CD4-positive, alpha-beta T cell (primary cell): ENCODE measurements at places on chromosomes 13 and 19. TPM values are rescaled to one million over a fixed set of nuclear protein-coding genes. Genes with fewer than 3 reads are reported as not detected.

DNA sequence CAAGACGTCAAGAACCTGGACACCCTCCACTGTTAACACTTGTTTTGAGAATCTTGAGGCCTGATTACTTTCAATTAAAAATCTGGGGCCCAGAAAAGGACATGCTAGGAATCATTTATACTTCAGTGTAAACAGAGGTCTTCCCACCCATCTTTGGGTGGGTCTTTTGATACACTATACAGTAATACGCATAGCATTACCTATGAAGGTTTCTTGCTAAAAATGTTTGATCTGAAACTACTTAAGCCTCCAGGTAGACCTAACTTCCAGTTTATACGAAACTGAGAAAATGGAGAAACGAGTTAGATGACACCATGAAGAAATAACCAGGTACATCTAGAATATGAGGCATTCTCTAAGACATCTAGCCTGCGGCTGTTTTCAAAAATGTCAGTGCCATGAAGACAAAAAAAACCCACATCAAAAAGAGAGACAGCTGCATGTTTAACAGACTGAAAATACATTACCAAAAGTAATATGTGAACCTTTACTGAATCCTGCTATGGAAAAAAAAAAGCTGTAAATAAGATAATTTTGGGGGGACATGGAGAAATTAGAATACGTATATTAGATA is 36.6 kb downstream of the TGDS start:
- H3K27me3 ChIP-seq = no peaks in the 10 kb centered on the region
- peaks cover 7% of the 10 kb centered on the region for H3K4me1 ChIP-seq
- H3K4me3 ChIP-seq = no peak overlapping the region

DNA sequence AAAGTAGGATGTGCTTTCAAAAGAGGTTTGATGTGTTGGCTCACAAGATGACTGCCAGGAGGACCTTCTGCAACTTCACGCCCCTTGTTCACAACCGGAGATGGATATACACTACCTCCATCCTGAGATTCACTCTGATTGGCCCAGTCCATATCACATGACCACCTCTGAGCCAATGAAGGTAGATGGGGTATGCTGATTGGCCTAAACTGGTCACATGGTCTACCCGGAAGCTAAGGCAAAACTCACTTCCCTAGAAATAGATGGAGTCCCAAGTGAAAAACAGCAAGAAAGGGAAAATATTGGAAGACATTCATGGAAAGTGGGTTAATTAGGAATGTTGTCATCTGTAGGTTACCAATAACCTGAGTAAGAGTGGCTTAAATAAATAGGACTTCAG is 119.7 kb upstream of the MRI1 start:
- no peak overlapping the region for H3K4me3 ChIP-seq
- DNase-seq = no peak
- H3K36me3 ChIP-seq = no peaks in the 10 kb centered on the region
- no peak overlapping the region for H3K27ac ChIP-seq

DNA sequence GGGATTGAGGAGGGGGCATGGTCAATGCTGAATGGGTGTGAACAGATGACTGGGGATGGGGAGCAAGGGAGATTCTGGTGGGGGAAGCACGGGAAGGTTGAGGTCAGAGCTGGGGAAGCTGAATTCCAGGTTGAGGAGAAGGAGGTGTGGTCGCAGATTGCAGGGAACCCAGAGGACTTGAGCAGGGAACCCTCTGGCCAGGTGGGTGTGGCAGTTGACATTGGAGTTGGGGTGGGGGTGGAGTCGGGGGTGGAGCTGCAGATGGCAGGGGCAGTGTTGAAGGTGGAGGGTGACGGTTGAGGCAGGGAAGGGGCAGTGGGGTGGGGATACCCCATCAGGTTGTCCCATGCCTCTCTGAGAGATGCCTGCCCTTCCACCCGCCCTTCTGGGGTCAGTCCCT is 94.7 kb downstream of the WTIP start:
- no peaks in the 10 kb centered on the region for H3K36me3 ChIP-seq
- no peak overlapping the region for H3K4me3 ChIP-seq
- H3K4me1 ChIP-seq = no peaks in the 10 kb centered on the region
- DNase-seq = no peak

Gene MADCAM1
- 0.20 TPM for total RNA-seq

Gene SLC39A3
- 7.9 TPM for total RNA-seq

- no peaks in the 10 kb centered on the region for H3K36me3 ChIP-seq
- H3K4me1 ChIP-seq = no peaks in the 10 kb centered on the region
- DNase-seq = no peak
- no peak overlapping the region for H3K4me3 ChIP-seq
- no peaks in the 10 kb centered on the region for H3K27me3 ChIP-seq
- H3K27ac ChIP-seq = no peak overlapping the region
Measured at GRCh38 chr13:21929400-21929799, 258.5 kb downstream of the FGF9 start.

- H3K4me1 ChIP-seq = peaks cover 67% of the 10 kb centered on the region
- no peak overlapping the region for H3K4me3 ChIP-seq
- no peaks in the 10 kb centered on the region for H3K27me3 ChIP-seq
Measured at GRCh38 chr13:40657951-40658350, 8.5 kb downstream of the FOXO1 start.

Gene PCP2
- total RNA-seq = 1.9 TPM

Gene C19orf67
- not detected for total RNA-seq

Gene MUC16
- total RNA-seq = under 0.01 TPM
